ENCODE measurements at places on chromosomes 2 and 18.

DNA sequence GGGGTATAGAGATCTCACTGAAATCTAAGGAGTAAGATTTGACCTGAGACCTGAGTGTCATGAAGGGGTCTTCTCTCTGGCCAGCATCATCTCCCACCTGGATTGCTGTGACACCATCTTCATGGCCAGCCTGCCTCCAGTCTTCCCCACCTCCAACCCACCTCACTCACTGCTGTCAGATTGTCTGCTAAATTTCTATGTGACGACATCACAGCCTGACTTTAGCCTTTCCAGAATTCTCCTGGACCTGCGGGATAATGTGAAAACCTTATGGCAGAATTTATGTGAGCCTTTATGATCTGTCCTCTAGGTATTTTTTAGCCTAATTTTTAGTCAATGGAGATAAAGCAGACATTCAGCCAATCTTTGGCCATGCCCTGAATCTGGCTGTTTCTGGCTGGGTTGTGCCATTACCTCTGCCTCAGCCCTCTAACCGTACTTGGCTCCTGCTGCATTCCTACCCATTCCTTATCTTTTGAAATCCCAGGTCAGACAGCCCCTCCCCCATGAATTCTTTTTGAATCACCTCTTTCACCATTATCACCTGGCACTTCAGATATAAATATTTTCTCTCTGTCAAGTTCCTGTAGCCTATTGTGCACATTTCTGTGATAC lies 66.4 kb upstream of the MMADHC start:
- no peak for DNase-seq

DNA sequence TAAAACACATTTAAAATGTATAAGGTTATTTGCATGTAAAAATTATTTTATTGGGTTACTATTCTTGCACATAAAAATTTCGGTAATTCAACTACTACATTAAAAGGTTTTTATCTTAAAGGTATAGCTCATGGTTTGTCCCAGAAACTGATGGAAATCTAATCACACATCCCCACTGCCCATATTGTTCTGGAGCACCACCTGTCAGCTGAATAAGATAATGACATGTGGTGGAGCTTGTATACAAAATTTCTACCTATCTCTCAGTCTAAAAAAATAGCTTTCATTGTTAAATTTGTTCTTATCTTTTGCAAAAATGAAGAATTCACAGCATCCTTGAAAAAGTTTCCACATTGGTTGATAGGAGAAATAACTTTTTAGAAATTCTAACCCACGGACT lies 18.3 kb downstream of the ERBB4 start:
- no peak for DNase-seq

DNA sequence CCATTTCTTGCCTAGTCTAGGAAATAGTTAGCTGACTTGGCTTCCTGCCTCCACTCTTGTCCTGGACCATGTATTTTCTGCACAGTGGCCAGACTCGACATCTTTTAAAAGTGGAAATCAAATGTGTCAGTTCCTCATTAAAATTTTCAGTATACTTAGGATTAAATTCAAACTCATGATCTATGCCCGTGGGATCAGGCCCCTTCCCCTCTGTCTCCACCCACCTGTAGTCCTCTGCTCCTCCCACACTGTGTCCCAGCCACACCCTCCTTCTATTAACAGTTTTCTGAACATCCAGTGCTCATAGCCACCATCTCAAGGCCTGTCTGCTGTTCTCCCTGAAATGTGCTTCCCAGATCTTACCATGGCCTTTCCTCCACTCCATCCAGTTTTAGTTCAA lies 13.3 kb downstream of the ARHGAP25 start:
- DNase-seq, result no peak

GRCh38 chr2:218910741-218911140 lies 30.1 kb downstream of the WNT10A start:
- DNase-seq, result no peak

- no peak for DNase-seq
Measured at GRCh38 chr2:100066856-100067255, 75.5 kb downstream of the AFF3 start.

- no peak for DNase-seq
Measured at GRCh38 chr2:102141970-102142828, at the start of gene IL1R1. Gene IL1R1, plus strand, starts transcription at chr2:102142746. Its CDS starts 14,979 bp downstream, at chr2:102157725.

DNA sequence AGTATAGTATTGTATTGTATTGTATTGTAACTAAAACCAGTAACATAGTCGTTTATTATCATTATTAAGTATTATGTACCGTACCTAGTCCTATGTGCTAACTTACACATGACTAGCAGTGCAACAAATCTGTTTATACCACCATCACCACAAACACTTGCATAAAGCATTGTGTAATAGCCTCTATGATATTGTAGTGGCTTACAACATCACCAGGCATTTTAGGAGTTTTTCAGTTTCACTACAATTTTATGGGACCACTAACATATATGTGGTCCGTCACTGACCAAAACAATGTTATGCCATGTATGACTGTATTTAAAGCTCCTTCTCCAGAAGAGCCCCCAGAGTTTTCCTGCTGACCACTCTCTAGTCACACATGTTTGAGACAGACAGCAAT lies 306.2 kb downstream of the SETBP1 start:
- DNase-seq, result no peak

DNA sequence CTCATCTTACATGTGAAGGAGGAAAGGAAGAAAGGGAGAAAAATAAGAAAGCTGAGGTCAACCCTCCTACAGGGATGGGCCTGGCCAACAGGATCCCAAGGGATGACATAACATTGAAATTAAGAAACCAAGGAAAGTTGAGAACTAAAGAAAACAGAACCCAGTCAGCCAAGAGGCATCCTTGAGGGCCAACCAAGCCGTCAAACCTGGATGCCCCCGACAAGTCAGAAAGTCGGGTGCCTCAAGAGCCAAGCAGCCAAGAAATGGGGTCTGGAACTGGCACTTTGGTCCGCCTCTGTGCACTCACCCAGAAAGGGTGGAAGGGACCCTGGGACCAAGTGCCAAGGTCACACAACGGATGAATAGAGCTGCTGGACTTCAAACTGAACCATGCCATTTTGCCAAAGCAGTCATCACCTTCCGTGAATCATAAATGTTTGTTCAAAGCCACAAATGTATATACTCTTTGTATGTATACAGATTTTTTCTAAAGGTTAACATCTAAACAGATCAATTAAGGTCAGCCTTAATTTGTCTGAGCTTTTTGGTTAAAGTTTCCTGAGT lies 27.0 kb upstream of the PTPN4 start:
- no peak for DNase-seq

GRCh38 chr18:45806226-45806625 lies 19.2 kb upstream of the SIGLEC15 start:
- no peak for DNase-seq

DNA sequence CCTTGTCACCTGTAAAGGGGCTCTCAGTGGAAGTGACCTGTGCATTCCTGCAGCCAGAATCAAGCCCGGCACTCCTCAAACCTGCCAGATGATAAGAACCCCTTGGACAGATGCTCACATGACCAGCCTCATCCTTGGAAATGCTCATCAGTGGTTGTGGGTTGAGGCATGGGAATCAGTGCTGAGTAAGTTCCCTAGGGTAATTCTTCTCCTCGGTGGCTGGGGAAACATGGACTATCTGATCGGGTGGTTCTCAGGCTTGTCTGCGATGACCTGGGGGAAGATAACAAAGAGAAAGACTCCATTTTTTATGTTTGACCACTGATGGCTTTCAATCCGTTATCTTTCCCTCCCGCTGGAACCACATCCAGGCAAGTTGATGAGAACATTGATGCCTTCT lies 84.0 kb downstream of the SPP2 start:
- DNase-seq, result no peak

GRCh38 chr2:113720167-113720566 lies 36.3 kb downstream of the SLC35F5 start:
- no peak for DNase-seq

GRCh38 chr2:51795248-51795888 lies 763.4 kb upstream of the NRXN1 start:
- DNase-seq, result no peak

DNA sequence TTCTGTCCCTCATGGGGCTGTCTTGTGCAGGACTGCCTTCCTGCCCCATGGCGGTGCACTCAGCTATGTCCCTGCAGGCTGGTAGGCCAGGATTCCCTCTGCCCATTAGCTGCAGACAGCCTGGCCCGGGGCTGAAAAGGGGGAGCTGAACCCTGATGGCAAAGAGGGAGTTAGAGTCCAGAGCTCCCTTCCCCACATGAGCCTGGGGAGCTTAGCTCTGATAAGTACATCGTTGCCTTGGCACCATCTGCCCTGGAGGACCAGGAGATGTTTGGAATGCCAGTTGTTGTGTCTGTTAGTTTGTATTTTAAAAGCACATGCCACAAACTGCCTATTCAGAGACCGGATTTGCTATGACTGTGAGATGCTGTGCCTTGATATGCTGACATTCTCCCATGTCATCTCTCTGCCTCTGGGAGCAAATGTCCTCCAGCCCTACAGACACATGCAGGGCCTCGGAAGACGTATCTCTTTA lies 65.1 kb upstream of the AFF3 start:
- DNase-seq, result no peak

- no peak for DNase-seq
Measured at GRCh38 chr2:187528042-187528441, 26.2 kb downstream of the TFPI start.

DNA sequence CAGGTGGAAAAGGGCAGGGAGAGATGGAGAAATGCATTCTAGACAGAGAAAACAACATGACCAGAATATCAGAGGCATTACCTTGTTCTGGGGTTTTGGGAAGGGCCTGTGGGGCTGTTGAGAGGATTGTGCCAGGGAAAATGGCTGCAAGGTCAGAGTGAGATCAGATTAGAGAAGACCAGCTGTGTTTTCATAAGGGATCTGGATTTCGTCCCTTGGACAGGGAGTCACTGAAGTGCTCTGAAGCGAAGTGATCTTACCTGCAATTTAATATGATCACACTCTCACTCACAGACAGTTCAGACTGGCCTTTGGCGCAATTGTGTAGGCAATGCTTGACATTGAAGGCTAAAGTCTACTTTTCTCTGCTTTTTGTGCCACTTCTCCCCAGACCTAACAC lies 20.3 kb upstream of the REG3G start:
- DNase-seq, result no peak
